Esophagus muscularis mucosa (tissue), 4 donors: ENCODE measurements at places on chromosomes 7 and 10. TPM values are rescaled to one million over a fixed set of nuclear protein-coding genes. Genes with fewer than 3 reads are reported as not detected.

Gene KCNMA1
- 300 TPM for total RNA-seq

Gene CPA4
- total RNA-seq = not detected

Gene FGF8
- not detected for total RNA-seq

Gene PTER
- total RNA-seq = 9.7 TPM

Gene SEMA3C
- total RNA-seq = 152 TPM

Gene DENND11
- 14.9 TPM for total RNA-seq

Gene PLEKHA8
- total RNA-seq = 11.9 TPM
